ENCODE measurements at places on chromosomes 7 and 10. TPM values are rescaled to one million over a fixed set of nuclear protein-coding genes. Genes with fewer than 3 reads are reported as not detected.

Gene DNAJC12
- 18.9 TPM for total RNA-seq

Gene TSPAN12
- total RNA-seq: not detected

- peak; percentile 54 for DNase-seq
These were observed 26.3 kb downstream of the ENTPD7 start for GRCh38 chr10:99685597-99685967.

DNA sequence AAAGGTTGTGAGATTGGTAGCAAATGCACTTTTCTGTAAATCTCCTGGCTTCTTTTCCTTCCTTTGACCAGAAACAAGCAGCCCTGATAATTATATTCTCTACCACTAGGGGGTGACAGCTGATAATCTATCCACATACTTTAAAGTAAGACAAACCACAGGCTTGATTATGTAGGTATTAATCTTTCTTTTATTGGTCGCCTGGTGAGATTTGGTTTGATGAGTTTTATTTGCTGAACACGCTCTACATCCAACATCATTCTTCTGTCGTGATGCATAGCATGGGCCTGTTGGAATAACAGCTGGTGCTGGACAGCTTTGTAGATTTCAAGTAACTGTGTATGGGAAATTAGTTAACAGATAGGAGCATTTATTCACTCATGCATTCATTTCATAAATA, 63.5 kb downstream of the ZNF365 start:
- peak; percentile 78 for DNase-seq

GRCh38 chr7:158030071-158030470, 557.6 kb downstream of the PTPRN2 start:
- no peak for DNase-seq

- no peak for DNase-seq
These were observed 138.0 kb downstream of the FRMD4A start for GRCh38 chr10:14192746-14193145.

Gene GJD4
- total RNA-seq: not detected

- no peak for DNase-seq
These were observed 17.7 kb upstream of the ASB4 start for GRCh38 chr7:95467912-95468607.

- DNase-seq: no peak
These were observed 134.6 kb downstream of the ARHGAP22 start for GRCh38 chr10:48470115-48470892.

GRCh38 chr7:39336442-39336841, 229.8 kb upstream of the YAE1 start:
- no peak for DNase-seq

Gene SLC13A1
- not detected for total RNA-seq

- no peak for DNase-seq
These were observed 13.4 kb upstream of the CRYGN start for GRCh38 chr7:151453326-151453791.

Gene PRKAR2B
- total RNA-seq: 290 TPM

DNA sequence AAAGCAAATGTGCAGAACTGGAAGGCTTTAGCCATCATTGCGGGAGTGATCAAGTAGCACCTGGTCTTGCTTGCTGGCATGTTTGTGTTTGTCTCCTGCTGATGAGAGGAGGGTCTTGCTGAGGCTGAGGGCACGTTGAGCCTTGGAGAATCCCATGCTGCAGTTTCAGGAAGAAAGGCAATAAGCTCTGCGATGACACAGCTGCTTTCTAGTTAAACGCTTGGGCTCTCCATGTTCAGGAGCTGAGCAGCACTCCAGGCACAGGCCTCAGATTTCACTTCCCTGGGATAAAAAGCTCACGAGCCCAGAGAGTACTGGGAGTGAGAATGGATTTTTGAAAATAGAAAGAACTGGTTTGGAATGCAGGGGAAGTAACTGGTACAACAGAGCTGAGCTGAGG, 100.8 kb downstream of the LRRC18 start:
- DNase-seq: no peak

Gene DGKB
- total RNA-seq: not detected

DNA sequence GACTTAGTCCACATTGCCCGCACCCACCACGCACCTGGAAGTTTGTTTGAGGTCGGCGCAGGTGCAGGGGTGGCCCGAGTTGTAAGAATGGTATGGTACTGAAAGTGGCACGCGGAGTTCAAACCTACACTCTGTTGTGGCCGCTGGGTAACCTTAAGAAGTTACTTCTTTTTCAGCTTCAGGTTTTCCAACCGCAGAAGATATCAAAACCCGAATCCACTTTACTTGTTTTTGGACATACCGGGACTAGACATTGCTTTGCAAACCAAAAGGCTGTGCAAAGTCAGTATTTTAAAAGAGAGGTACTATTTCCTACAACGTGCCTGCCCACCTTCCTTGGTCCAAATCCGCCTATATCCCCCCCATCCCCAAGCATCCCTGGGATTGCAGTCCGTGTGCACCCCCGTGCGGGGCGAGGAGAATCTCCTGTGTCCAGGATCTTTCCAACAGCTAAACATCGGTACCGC, 1.0 kb downstream of the IGFBP3 start:
- no peak for DNase-seq

DNA sequence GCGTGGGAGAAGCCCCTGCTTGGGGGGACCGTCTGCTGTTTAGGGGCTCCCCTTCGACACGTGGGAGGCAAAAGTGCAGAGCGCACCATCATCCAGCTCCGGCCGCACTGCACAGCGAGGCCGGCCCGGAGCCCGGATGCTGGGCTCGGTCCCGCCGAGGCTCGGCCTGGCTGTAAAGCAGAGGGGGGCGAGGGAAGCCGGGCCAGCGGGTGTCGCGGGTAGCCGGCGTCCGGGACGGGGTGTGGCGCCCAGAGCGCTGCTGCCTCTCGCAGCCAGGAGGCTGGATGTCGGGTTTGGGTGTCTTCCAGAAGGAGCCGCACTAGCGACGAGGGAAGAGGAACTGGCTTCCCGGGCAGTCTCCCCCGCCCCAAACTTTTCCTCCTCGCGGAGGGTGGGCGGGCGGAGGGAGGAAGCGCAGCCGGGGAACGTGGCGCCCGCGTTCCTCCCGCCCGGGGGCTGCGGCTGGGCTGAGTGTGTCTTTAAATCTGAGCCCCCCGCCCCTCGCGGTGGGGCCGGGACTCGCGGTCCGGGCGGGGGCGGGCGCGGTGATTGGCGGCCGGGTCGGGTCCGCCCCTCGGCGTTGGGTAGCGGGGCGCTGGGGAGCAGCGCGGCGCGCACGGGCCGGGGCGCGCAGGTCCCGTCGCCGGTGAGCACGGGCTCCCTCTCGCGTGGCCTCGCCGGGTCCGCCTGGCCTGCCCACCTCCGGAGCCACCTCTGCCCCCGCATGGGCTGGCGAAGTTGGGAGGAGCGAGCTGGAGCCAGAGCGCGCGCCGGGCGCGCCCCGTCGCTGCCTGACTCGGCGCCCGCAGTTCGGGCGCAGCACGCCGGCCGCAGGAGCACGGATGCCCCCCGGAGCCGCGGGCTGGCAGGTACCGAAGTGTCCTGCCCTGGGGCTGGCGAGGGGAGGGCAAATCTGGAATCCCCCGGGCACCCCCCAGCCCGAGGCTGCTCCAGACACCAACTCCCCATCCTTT, at the start of gene PALD1:
Gene PALD1 (plus strand): TSS at position 577 of the 974 bp plus-strand sequence. CDS start 47,185 bp downstream, outside the sequence.
- peak; percentile 81 for DNase-seq

Gene SLC26A3
- total RNA-seq: not detected

Gene MSS51
- total RNA-seq: 4.2 TPM

GRCh38 chr7:151539088-151539671, 19.5 kb upstream of the RHEB start:
- no peak for DNase-seq

Gene ARHGAP22
- 0.41 TPM for total RNA-seq

- DNase-seq: peak; percentile 61
These were observed 79.0 kb downstream of the AUTS2 start for GRCh38 chr7:69677054-69677852.

Gene NPFFR1
- total RNA-seq: not detected

GRCh38 chr7:43439631-43440401, 143.1 kb upstream of the STK17A start:
- DNase-seq: peak; percentile 71

GRCh38 chr7:90958647-90959046, 305.6 kb upstream of the FZD1 start:
- DNase-seq: no peak

Data from OCI-LY7 (cell line).